Central memory CD4-positive, alpha-beta T cell (primary cell): ENCODE measurements at places on chromosomes 3 and 15.

DNA sequence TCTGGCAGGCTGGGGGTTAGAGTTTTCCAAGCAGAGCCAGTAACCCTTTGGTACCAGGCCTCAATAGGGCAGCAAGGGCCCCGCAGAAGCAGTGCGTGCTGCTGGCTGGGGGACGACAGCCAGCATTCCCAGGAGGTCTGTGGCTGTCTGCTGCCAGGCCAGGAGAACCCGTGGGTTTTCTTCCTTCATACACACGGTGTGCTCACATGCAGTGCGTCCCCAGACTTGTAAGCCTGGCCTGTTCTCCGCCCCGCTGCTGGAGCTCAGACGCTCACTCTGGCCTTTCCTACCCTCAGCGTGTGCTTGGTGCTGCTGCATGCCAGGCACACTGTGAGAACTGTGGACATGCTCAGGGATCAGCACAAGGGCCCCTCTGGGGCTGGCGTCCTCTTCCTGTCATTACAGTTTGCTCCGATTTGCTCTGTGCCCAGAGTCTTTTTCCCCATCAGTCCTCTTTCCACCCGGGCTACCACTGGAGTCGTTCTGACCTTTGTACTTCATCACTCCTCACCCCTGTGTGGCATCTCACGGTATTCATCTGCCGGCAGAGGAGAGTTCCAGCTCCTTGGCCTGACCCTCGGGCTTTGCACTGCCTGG is 149.5 kb downstream of the DNAJB8 start:
- DNase-seq, result no peak

- no peak for DNase-seq
Measured at GRCh38 chr3:185739264-185739701, 85.6 kb downstream of the IGF2BP2 start.

- DNase-seq, result no peak
Measured at GRCh38 chr3:4241595-4242170, 61.5 kb upstream of the SETMAR start.

DNA sequence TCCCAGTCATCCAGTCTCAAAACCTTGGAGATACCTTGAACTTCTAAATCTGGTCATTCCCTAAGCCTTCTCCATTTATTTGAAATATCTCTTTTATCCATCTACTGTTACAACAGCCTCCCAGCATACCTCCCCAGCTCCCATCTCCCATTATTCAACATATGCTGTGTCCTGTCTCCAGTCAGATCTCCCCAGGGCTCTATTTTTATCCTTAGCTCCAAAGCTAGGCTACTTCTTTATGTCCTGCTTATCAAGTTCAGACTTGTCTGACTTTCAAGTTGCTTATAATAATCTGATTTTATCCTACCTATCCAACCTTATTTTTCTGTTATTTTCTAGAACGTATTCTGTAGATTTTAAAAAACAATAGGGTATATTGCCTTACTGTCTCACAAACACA is 44.2 kb downstream of the IQGAP1 start:
- no peak for DNase-seq

GRCh38 chr15:76787273-76787672 is 117.9 kb downstream of the SCAPER start:
- DNase-seq, result no peak

DNA sequence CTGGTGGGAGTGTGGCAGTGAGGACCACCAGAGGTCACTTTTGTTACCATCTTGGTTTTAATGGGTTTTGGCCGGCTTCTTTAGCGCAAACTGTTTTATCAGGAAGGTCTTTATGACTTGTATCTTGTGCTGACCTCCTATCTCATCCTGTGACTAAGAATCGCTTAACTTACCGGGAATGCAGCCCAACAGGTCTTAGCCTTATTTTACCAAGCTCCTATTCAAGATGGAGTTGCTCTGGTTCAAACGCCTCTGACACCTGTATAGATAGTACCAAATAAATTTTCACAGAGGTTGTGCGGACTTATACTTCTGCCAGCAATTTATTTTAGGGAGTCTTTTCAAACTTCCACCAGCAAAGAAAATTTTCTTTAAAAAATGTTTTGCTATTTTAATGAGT is 13.6 kb upstream of the SLCO3A1 start:
- DNase-seq, result no peak

GRCh38 chr15:32979710-32980109 is 214.8 kb downstream of the FMN1 start:
- no peak for DNase-seq

GRCh38 chr15:95370291-95370690 is 960.2 kb upstream of the NR2F2 start:
- no peak for DNase-seq

DNA sequence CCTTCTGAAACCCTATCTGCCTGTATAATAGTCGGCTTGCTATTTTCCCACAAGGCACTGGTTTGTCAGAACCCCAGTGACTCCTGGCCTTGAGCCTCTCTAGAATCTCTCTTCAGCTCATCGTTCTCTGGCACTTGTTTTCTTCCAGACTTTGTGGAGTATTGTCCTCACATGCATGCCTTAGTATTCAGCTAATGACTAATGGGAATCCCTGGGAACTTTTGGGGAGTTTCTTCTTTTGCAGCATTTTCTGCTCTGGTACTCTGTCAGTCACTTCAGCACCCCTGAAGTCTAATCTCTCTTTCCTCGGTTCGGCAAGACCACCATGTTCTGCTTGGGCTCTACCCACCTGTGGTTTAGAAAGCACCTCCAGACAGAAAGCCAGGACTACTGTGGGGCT is 35.8 kb upstream of the THRB start:
- DNase-seq, result no peak

DNA sequence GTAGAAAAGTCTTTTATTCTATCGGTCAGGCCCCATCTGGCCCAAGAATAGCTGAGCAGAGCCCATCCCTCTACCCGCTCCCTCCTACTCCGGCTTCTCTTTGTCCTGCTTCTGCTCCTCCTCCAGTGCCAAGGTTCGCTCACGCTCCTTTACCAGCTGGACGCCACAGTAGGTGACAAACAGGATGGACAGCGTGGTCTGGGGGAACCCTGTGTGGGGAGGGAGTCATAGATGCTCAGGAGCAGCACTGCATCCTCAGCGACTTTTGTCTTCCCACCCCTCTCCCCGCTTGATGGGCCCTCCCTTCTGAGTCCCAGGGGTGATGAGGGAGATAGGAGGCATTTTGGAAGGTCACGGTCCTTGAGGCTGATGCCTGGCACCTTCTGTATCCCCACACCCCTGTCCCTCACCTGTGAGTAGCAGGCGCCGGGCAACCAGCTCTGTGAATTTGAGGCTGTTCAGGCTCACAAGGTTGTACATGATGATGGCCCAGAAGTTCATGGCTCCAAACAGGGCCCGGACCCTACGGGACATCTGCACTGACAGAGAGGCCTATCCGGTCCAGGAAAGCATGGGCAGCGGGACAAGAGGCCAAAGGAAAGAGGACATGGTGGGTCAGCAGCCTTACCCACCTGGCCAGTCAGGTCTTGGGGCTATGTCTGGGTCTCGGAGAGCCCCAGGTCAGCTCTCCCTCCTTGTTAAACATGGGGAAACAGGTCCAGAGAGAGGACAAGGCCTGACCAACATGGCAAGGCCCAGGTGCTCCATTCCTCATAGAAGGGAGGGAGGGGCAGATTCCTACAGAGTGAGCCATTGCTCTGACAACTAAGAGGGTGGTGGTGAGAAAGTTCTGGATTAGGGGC is 7.6 kb downstream of the KLHL40 start:
- DNase-seq, result no peak

DNA sequence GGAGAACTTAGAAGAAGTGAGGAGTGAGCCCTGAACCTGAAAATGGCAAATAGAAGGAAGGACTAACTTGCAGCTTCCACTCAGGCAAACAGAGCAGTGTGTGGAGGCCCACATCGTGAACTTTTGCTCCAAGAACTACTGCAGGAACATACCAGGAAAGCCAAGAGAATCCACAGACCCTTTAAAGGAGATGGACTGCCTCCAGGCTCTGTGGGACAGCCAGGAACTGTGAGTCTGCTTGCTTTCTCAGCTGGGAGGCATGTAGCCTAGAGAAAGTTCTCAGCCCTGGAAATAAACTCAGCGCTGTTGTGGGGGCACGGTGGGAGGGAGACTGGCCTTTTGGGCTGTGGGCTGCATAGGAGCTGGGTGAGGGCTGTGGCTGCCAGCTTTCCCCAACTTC is 93.0 kb downstream of the SNRK start:
- DNase-seq, result no peak

GRCh38 chr3:72382460-72382859 is 465.8 kb downstream of the SHQ1 start:
- no peak for DNase-seq

- DNase-seq, result no peak
Measured at GRCh38 chr3:56557831-56558170, 826 bp downstream of the CCDC66 start.

DNA sequence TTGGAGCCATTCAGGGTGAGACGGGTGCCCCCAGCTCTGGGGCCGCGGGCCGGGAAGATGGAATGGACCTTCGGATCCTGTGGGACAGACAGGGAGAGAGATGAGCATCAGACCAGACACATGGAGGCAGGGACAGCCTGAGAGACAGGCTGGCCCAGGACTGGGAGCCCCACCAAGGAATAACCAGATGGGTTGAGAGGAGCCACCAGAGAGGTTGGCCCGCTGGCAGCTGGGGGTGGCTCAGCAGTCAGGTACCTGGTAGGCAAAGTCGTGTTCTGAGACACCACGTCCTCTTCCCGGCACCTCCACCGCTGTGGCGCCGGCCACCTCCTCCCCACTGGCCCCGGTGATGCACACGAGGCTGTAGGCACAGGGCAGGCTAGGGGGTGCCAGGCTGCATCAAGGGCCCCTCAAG is 13.8 kb downstream of the PLXNB1 start:
- DNase-seq, result no peak

DNA sequence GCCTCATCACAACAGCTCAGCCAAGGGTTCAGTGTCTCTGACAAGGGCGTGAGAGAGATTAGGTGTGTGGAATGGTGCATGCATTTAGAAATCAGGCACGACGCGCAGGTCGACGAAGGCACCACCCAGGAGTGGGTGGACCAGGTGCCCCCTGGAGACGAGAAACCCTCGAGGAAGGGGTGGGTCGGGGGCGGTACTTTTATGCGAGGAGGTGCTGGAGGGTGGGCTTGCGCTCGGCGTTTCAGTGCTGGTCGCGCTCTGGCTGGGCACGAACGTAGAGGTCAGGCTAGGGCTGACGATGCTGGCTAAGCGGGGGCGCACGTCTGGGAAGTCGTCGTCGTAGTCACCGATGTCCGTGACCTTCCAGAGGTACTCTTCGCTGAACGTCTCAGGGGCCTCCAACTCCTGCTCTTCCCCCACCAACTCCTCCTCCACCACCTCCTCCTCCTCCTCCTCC is 393 bp downstream of the ERICH6 start:
- peak; percentile 37 for DNase-seq

- DNase-seq, result no peak
Measured at GRCh38 chr3:56919797-56920195, 118.0 kb upstream of the ARHGEF3 start.

DNA sequence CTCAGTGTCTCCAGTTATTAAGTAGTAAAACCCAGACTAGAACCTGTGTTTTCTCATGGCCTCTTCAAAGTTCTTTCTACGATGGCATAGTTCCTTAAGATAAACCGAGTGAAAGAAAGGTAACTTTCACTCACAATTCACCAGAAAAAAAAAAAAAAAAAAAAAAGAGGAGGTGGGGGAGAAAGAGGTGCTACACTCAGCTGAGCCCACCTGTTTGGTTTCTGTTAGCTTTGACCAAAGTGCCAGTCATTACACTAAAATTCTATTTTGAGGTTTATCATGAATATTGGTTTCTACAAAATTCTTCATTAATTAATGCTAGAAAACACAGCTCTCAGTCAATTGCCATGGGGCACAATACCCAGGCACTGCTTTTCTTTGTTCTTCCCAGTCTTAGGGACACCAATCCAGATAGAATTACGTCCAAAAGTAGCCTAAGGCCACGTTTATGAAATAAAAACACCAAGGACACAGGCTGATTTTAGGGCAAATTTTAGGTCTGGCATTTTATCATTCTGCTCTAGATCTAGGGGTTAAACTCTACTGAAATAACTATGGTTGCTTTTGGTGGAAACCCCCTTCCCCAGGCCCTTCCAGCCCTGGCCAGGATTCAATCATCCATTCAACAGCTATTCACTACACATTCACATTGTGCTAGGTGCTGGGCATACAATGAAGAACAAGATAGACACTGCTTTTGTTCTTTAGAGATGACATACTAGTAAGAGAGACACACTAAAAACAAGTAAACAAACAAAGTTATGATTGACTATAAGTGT is 1097.8 kb downstream of the FHIT start:
- DNase-seq, result no peak

DNA sequence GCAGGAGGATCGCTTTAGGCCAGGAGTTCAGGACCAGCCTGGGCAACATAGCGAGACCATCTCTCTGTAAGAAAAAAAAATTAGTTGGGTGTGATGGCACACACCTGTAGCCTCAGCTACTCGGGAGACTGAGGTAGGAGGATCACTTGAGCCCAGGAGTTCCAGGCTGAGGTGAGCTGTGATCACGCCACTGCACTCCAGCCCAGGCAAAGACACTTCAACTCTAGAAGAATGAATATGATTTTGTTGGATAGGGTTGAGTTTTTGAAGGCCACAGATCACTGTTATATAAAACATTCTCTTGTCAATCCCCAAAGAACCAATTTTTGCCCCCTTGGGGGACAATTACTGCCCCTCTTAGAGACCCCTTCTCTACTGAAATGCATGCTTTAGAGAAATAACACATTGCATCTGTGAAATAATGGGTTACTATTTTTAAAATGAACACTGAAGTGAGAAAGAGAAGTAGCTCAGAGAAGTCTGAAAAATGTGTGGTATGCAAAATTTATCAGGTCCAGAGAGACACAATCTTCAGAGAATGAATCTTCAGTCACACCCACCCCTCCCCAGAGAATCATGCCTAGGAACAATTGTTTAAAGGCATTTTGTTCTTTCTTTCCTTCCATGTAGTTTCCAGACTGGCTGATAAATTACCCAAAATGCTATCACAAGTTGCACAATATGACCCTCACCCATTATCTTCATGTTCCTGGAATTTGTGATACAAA is 42.7 kb downstream of the METTL6 start:
- DNase-seq, result no peak

DNA sequence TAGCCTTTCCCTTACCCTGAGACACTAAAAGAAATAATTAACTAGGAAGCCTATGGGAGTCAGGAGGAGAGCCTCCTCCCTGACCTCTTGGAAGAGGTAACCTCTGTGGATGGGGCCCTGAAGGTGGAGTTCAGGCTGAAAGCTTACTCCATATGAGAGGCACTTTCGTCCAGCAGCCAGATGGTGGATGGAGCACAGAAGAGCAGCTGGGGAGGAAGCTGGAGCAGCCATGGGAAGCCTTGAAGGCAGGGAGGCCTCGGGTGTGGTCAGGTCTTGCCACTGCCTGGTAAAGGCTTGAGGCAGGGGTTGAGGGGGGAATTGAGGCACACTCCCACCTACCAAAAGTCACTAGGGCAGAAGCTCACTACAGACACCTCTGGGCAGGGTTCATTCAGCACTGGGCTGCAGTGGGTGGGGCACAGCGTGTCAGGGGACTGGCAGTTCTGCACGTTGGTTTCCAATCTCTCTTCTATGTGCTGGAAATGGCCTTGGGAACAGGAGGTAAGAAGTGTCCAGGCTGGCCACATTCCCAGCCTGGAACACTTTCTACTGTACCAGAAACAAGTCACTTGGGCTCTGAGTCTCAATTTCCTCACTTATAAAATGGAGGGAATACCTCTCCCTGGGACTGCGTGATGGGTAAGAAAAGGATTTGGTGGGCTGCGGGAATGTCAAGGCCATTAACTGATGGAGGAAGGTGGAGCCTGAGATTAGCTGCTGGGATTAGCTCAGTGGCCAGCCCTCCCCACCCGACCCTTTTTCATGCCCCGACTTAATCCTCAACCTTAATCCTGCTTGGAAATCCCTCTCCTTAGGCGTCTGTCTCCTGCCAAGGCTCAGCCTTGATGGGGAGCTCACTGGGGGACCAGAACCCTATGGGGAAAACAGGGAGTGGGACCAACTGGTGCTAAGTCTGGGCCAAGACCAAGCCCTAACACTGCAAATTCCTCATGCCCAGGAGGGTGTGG is 5.4 kb downstream of the PCBP4 start:
- DNase-seq, result no peak
